ENCODE measurements at places on chromosomes 16 and 17.

DNA sequence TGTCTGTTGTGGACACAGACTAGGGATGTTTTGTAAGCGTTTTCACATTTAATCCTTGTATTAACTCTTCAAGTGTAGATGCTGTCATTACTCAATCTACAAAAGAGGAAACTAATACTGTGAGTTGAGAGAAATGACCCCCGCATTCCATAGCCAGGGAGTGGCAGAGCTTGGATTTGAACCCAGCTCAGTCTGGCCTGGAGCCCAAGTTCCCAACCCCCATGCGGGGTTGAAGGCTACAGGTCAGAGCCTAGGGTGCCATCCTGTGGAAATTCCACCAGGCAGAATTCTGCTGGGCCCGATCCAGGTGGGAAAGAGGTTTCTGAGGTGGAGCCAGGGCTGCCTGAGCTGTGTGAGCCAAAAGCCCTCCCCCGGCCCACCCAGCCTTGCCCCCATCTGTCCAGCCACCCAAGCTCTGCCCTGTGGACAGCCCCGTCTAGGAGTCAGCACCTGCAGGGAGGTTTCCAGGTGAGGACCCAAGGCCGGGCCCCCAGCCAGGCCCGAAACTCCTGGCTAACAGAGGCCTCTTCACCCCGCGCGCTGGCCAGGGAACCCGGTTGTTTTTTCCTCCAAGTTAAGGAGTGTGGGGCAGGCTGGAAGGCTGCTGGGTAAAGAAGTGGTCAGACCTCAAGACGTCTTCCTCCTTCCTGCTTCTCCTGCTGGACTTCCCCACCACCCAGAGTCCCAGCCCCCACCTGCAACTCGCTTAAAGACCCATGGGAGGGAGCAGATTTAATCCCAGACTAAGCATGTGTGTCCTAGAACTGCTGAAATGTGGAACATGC lies 5.7 kb downstream of the MMP15 start:
- DNase-seq, result no peak

DNA sequence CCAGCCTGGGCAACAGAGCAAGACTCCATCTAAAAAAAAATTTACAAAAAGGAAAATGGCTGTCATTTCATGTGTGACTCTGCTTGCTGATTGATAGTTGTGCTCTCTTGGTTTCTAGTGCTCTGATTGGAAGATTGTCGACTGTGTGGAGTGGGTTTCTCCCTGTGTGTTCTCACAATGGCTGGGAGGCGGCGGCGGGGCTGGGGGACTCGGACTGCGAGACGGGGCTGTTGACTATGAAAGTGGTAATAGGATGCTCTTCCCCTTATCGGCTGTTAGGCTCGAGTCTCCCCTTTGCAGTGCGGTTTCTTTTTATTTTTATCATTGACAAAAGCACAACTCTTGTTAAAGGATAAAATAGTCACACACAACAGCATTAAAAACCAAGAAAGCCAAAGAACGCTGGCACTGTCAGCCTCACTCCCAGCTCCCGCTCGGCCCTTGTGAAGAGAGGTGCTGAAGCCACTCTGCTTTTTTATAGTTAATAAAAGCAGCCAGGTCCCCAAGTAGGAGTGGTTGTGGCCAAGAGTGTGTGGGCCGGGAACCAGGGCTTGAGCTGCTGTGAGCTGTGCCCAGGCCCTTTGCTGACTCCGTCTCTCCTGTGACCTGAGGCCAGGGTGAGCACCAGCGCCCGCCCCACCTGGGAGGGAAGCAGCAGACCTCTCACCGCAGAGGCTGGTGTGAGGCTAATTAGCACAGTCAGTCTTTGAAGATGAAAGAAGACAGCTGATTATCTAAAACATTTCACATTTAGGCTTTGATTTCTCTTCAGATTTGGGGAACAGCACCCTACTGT lies 36.5 kb downstream of the TBCD start:
- DNase-seq, result no peak

- no peak for DNase-seq
Measured at GRCh38 chr16:27020031-27020430, 46.7 kb upstream of the C16orf82 start.

GRCh38 chr17:55872374-55872773 lies 121.5 kb downstream of the PCTP start:
- no peak for DNase-seq

DNA sequence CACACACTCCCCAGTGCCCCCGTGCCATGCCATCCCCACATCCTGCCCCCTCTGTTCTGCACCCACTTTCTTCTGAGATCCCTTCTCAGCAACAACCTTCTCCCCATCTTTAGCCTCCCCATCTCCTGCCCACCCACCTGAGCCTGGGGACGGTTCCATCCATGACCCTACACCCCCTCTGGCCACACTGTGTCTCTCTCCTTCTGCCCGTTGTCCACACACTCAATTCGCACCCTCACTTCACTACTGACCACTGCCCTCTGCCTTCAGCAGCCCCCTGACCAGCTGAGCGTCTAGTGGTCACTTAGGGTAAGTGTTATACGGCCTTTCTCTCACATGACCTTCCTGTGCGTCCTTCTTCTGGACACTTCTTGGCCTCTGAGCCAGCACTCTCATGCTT lies 6.1 kb downstream of the ARHGAP27 start:
- DNase-seq, result no peak

GRCh38 chr16:86733546-86734254 lies 155.4 kb downstream of the FOXL1 start:
- no peak for DNase-seq

DNA sequence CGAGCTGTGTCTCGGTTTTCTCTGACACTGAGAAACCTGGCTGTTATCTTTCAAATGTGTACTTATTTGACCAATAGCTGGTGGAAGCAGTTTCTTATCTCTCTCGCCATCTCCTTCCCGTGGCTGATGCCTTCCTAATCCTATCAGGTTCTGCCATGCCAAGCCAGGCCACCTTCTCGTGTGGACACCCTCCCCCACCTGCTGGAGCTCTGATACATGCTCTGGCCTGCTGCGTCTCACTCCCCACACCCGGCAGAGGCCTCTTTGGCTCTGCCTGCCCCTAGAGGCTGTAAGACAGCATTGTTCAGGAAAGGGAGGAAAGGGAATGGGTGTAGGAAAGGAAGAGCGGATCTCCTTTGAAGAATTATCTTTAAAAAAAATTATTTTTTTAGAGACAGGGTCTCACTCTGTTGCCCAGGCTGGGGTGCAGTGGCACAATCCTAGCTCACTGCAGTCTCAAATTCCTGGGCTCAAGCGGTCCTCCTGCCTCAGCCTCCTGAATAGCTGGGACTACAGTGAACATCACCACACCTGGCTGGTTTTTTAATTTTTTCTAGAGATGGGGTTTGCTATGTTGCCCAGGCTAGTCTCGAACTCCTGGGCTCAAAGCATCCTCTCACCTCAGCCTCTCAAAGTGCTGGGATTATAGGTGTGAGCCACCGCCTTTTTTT lies 7.5 kb upstream of the ARMC5 start:
- peak; percentile 55 for DNase-seq

- DNase-seq, result no peak
Measured at GRCh38 chr16:68915589-68915988, 72.3 kb downstream of the TANGO6 start.

GRCh38 chr16:4828567-4829321 lies 18.3 kb downstream of the GLYR1 start:
- DNase-seq, result no peak

DNA sequence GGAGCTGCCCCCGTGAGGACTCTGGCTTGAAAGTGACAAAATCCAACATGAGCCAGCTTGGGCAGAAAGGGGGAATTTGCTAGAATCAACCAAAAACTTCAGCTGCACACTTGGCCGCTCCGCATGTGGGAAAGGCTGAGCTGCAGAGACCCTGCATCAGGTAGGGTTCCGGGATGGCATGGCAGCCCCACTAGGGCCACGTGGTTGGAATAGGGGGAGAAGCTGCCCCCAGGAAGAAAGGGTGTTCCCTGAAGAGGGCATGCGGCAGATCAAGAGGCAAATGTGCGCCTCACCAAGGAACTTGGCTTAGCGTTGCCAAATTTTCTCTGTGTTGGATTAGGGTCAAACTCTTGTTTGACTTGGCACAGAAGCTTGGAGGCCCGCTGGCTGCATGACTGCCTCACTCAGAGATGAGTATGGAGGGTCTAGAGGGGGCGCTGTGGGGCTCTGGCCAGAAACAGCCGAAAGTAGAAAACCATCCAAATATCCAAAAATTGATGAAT lies 29.2 kb upstream of the WFIKKN2 start:
- no peak for DNase-seq

DNA sequence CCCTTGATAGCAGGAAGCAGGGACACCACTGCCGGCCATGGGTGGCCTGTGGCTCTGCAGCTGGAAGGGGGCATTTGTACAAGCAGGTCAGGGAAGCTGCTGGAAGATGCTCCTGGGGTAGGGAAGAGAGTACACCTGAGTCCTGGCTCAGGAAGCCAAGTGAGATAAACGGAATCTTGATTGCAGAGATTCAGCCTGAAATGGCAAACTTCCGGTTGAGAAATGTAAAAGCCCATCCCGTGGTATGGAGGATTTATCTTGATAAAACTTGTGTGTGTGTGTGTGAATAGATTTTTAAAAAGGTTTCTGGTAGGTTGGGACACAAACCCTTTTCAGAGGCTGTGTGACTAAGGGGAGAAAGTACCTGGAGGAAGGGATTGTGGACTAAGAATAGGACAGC lies 29.6 kb downstream of the C17orf100 start:
- DNase-seq, result no peak

- no peak for DNase-seq
Measured at GRCh38 chr17:305090-305976, 47.3 kb downstream of the RPH3AL start.

- peak; percentile 75 for DNase-seq
Measured at GRCh38 chr16:57535680-57536305, 578 bp downstream of the CCDC102A start.

DNA sequence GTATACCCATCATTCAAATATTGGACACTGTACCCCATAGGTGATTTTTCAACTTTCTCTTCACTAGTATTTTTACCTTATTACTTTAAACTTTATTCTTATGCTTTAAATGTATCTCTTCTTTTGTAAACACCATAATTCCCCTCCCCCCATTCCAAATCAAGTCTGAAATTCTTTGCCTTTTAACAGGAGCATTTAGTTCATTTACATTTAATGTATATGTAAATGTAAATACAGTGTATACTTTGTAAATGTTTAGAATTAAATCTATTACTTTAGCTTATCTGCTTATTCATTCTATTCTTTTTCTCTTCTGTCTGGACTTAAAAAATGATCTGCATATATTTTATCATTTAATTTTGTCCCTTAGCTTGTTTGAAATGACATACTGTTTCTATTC lies 30.0 kb upstream of the ADGRG1 start:
- DNase-seq, result no peak

DNA sequence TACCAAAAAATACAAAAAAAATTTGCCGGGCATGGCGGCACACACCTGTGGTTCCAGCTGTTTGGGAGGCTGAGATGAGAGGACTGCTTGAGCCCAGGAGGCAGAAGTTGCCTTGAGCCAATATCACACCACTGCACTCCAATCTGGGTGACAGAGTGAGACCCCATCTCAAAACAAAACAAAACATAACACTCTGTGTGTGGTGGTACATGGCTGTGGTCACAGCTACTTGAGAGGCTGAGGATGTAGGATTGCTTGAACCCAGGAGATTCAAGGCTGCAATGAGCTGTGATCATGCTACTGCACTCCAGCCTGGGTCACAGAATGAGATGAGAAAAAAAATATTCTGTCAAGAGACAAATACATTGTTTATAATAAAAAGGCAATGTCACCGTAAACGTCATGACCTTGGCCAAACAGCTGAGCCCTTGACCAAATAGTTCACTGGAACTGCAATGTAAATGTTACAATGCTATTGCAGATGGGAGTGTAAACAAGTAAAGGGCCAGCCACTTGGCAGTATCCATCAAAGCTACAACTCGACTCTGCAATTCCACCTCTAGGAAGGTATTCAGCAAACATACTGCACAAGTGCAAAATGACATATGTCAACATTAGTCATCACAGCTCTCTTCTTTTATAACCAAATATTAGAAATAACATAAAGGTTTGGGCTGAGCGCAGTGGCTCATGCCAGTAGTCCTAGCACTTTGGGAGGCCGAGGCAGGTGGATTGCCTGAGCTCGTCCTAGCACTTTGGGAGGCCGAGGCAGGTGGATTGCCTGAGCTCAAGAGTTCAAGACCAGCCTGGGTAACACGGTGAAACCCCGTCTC lies 16.9 kb downstream of the EARS2 start:
- DNase-seq, result no peak

DNA sequence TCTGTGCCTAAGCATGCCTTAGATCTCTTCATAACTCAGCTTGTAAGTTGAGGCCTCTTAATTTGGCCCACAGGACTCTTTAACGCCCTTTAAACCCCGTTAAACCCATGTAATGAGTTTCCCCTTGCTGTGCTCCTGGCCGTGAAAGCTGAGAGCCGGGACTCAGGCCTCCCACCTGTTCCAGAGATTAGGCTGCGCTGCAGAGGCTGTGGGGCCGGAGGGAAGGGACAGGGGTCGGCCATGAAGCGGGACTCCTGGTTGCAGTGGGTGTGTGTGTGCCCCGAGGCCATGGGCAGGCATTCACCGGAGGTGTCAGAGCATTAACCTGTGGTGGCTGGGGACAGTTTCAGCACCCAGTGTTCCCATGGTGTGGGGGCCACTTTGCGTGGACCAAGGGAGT lies 150.8 kb upstream of the IRX3 start:
- DNase-seq, result no peak

GRCh38 chr16:86874141-86874540 lies 295.8 kb downstream of the FOXL1 start:
- peak; percentile 18 for DNase-seq

DNA sequence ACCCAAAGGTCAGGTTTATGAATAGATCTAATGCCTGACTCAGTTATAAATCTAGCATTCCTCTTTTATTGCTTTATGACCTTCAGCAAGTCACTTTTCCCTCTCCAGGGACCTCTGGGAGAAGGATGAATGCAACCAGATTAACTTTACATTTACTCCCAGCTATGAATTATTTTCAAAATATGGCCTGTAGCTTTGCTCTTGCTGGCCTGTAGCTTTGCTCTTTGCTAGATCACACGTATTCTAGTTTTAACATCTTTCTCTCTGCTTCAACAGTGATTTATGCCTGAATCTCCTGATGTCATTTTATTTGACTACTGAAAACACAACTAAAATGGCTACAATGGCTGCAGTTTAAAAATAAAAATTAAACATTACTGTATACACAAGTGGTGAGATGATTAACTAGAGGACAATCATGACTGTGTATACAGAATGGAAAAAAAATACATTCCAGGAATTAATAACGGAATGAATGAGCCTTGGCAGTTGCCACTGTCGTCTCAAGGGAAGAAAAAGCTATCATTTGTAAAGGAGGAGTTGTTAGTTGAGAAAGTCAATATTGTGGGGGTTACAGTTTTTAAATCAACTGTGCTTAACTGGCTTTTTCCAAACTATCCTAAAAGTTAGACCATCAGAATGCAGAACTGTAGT lies 434.5 kb upstream of the GOT2 start:
- DNase-seq, result no peak

DNA sequence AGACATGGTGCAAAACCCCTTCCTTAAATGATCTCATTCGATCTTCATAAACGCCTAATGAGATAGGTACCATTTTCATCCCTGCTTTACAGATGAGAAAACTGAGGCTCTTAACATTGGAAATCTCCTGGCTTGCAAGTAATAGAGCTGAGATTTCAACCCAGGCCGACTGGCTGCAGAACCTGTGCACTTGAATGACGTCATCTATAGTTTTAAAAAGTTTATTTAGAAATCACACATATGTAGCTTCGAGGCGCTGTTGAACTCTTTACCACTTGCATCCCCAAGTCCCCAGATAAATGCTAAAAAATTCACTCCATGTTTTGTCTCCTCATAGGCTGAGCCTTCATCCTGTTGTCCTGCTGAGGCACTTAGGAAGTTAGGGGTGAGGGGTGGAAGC lies 30.0 kb downstream of the CFAP52 start:
- no peak for DNase-seq

- DNase-seq, result no peak
Measured at GRCh38 chr17:33492731-33493265, 199.7 kb upstream of the ASIC2 start.

GRCh38 chr17:16948587-16949376 lies 23.1 kb downstream of the TNFRSF13B start:
- no peak for DNase-seq
